Thymus (tissue), 14 donors: ENCODE measurements at places on chromosomes 5 and 9. TPM values are rescaled to one million over a fixed set of nuclear protein-coding genes. Genes with fewer than 3 reads are reported as not detected.

DNA sequence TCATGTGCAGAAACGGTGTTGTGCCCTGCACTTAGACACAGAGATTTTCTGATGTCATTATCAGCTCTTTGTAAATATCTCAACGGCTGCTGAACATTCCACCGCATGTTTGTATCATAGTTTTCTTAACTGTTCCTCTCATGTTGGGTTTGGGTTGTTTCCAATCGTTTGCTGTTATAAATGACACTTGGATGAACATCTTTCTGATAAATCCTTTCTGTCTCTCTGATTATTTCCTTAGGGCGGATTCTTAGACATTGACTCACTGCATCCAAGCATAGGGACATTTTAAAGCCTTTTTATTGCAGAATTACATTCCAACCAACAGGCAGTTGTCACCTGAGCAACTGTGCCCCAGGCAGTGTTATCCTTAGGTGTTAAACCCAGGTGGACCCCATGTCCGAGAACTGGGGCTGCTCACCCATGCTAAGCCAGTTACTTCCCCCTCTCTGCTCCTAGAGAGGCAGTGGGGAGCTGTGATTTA lies 28.5 kb downstream of the COL5A1 start:
- no peaks in the 10 kb centered on the region for H3K4me1 ChIP-seq
- no peak overlapping the region for H3K27ac ChIP-seq
- no peak for DNase-seq
- no peak overlapping the region for H3K4me3 ChIP-seq
- no peaks in the 10 kb centered on the region for H3K36me3 ChIP-seq
- no peaks in the 10 kb centered on the region for H3K27me3 ChIP-seq

GRCh38 chr9:9257999-9258498 lies 1354.8 kb downstream of the PTPRD start:
- H3K36me3 ChIP-seq: no peaks in the 10 kb centered on the region
- H3K4me3 ChIP-seq: no peak overlapping the region
- no peak overlapping the region for H3K27ac ChIP-seq
- no peaks in the 10 kb centered on the region for H3K27me3 ChIP-seq
- H3K4me1 ChIP-seq: no peaks in the 10 kb centered on the region

Gene TMEM267
- total RNA-seq: 12.4 TPM

- no peaks in the 10 kb centered on the region for H3K27me3 ChIP-seq
- no peak overlapping the region for H3K27ac ChIP-seq
- no peaks in the 10 kb centered on the region for H3K4me1 ChIP-seq
- no peak for DNase-seq
- no peak overlapping the region for H3K4me3 ChIP-seq
Measured at GRCh38 chr9:3902631-3903030, 376.8 kb upstream of the RFX3 start.

Gene FCN2
- total RNA-seq: 0.52 TPM

Gene PCDHB8
- total RNA-seq: 0.05 TPM

Gene GARIN3
- not detected for total RNA-seq
